Keratinocyte (primary cell): ENCODE measurements at places on chromosomes 7 and 10.

DNA sequence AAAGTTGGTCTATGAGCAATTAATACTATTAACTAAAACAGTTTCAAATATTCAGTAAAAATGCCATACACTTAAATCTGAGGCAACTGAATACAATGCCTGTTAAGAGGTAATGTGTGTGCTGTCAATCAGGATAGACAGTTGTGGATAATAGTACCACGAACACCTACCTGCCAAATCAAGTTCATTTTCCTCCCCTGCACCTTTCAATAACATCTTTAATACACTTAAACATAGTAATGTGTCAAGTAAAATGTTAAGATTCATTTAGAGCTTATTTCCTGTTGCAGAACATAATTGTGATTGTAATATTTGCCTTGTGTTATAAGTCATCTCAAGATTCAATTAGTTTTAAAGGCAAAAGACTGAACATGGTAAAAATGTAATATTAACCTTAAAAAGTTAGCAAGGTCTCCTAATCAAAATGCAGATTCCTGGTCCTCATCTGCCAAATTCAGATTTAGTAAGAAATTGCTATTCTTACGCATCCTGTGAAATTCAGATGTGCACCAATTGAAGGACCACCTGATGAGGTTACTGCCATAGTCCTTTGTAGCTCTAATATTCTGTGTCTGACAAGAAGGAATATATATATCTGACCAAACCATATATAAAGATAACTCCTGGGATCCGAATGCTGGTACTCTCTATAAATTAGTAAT lies 37.1 kb downstream of the COL1A2 start:
- DNase-seq = no peak

GRCh38 chr10:104256335-104256961 lies 1.8 kb downstream of the GSTO1 start:
- no peak for DNase-seq

- DNase-seq = no peak
These were observed 28.3 kb downstream of the POLL start for GRCh38 chr10:101559596-101560297.

- no peak for DNase-seq
These were observed 3.9 kb upstream of the IQUB start for GRCh38 chr7:123538189-123538714.

- no peak for DNase-seq
These were observed 30.2 kb downstream of the PTPRE start for GRCh38 chr10:127937069-127937468.

- no peak for DNase-seq
These were observed 4.0 kb downstream of the CREM start for GRCh38 chr10:35130663-35131062.

- no peak for DNase-seq
These were observed 19.8 kb upstream of the FAM133B start for GRCh38 chr7:92609921-92610518.

DNA sequence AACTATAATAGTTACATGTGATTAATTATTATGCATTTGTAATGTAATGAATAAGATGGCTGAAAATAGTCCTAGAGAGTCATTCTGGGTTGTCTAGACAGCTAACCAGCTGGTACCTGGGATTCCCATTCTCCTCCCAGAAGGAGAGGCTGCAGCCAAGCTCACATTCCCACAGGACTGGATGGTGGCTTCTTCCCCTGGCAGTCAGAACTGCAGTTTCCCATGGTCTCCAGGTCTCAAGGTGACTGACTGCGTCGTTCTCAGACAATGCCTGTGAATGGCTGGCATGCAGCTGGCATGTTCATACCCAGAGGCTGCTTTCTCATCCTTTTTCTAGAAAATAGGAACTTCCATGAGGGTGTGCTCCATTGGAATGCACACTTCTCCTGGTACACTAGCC lies 21.3 kb downstream of the TAS2R16 start:
- no peak for DNase-seq

- DNase-seq = no peak
These were observed 196.3 kb downstream of the EBF3 start for GRCh38 chr10:129767751-129768150.

- DNase-seq = no peak
These were observed 48.2 kb upstream of the TMEM72 start for GRCh38 chr10:44862924-44863323.

GRCh38 chr10:79285315-79286197 lies 61.7 kb upstream of the PPIF start:
- no peak for DNase-seq

GRCh38 chr7:98879198-98879978 lies 1.1 kb downstream of the TRRAP start:
- DNase-seq = peak; percentile 44

DNA sequence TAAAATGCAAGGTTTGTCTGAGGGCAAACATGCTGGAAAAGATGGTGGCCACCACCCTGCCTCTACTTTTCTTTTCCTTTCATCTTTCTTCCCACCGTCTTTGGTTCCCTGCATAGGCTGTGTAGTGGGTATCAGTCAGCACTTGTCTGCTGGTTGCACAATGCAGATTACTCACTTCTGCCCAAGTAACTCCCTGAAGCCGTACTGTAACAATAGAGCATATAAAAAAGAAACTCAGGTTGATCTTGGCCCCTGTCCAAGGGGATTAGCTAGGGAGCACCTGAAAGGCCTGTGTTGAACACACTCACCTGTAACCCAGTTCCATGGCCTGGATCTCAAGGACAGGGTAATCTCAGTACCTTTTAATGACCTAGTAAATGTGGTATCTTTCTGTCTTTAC lies 533.0 kb upstream of the GALNT17 start:
- peak; percentile 97 for DNase-seq

DNA sequence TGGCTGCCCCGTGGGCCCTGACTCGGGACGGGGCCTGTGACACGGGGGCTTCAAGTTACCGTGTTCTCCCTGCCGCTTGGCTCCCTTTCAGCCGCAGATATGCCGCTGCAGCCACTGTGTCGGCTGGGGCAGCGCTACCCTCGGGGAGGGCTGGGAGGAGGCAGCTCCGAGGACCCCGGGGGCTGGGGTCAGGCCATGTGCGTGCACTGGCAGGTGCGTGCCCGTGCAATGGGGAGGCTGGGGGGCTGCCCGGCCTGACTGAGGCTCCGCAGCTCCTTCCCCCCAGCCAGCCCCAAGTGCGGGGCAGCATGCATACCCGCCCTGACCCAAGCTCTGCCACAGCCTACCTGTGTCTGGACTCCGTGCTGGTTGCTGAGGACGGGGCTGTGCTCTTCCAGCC lies 29.2 kb downstream of the KNDC1 start:
- no peak for DNase-seq

DNA sequence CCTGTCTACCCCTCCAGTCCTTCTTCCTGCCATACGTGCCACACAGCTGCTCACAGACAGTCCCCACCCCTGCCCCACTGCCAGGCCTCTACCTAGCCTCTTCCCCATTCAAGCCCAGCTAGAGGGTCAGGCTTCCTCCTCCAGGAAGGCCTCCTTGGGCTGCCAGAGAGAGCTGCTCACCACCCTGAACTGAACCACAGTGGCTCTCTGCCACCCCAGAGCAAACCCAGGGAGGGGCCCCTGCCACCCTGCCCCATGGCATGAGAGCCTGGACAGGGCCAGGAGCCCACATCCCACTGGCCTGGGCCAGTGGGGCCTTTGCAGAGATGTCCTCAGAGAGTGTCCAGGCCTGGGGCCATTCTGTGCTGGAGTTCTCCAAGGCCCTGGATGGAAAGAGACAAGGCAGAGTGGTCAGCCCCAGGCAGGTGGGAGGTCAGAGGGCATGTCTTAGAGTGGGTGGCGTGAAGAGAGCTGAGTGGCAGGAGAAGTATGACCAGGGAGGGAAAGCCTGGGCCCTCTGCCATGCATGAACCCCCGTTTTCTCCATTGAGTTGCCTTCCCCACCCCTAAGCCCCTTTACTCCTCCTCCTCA lies 40.4 kb downstream of the TMEM270 start:
- DNase-seq = no peak

- no peak for DNase-seq
These were observed 25.3 kb downstream of the ADAM22 start for GRCh38 chr7:87959336-87959735.

DNA sequence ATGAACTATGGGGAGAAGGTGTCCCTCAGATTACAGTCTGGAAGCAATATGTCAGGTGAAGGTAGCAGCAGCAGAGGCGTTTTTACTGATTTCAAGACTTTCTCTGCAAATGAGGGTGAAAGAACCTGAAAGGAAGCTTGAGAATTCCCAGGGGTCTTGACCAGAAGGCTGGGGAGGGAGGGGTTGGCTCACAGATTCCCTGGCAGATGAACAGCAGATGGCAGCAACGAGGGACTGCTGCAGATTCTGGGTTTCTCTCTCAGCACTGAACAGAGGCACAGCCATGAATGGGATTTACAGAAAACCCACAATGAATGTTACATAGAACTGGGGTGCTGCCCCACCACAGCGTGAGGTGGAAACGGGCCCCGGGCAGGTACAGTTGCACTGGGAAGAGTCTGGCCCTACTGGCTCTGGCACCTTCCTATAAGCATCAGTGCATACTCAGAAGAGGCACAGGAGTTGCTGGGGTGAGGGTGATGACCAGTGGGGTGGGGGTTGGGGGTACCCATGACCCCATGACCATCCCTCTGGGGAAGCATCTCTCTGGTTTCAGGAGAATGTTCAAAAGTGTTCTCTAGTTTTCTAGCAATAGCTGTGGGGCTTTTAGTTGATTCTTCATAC lies 317.8 kb downstream of the SH2D4B start:
- DNase-seq = no peak

DNA sequence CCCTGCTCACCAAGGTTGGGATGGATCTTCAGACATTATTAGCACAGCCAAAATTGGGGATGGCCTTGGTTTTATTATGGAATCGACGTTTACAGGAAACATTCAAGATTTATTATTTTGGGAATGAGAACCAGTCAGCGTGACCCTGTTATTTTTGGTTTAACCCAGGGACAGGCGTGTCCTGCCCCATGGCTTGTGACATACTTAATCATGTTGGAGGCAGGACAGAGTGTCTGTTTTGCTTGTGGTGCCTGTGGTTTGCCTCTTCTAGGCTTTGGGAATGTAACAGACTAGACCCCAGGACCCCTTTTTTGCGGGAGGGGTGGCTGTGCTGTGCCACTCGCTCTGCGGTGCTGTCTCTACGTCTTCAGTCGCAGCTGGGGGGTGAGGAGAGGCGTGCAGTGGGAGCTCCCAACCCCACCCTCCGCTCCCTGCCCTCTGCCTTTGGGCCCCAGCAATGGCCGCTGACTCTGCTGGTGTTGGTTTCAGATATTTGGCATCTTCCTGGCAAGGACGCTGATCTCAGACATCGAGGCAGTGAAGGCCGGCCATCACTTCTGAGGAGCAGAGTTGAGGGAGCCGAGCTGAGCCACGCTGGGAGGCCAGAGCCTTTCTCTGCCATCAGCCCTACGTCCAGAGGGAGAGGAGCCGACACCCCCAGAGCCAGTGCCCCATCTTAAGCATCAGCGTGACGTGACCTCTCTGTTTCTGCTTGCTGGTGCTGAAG lies 20.1 kb upstream of the SH2D4B start:
- DNase-seq = no peak

GRCh38 chr10:108358912-108359311 lies 1194.4 kb upstream of the SORCS1 start:
- DNase-seq = no peak

DNA sequence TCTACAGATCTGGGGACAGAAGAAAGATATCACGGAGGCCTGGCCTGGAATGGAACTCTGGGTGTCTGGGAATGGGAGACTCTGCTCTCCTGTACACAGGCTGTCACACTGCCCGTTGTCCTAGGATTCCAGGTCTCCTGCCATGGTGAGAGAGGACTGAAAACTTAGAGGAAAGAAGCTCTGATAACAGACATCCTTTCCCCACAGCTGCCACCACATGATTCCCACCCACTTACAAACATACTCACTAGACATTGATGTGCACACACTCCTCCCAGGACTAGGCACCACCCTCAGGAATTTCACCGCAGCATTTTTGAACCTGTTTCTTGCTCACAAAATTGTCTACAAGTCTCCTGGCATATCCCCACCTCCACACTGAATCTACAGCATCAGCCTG lies 5.7 kb downstream of the ZNF92 start:
- no peak for DNase-seq

DNA sequence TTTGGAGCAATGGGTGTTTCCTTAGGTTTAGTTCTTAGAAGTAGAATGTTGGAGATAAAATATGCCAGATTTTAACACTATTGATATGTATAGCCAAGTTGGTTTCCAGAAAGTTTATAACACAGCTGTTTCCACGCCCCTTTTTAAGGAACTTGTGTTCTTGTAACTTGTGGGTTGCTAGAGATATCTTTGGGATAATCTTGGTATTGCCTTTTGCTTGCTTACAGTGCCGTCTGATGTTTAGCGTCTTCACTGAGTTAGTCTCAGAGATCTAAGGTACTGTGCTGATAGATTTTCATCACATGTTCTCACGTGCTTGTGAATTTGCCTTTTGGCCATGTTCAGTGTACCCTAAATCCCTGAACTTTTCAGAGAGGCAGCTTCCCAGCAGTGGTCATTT lies 12.4 kb downstream of the TMEM248 start:
- DNase-seq = no peak

- no peak for DNase-seq
These were observed 181.1 kb downstream of the TNS3 start for GRCh38 chr7:47400741-47401206.

GRCh38 chr10:91050371-91051034 lies 129.6 kb upstream of the ANKRD1 start:
- no peak for DNase-seq

DNA sequence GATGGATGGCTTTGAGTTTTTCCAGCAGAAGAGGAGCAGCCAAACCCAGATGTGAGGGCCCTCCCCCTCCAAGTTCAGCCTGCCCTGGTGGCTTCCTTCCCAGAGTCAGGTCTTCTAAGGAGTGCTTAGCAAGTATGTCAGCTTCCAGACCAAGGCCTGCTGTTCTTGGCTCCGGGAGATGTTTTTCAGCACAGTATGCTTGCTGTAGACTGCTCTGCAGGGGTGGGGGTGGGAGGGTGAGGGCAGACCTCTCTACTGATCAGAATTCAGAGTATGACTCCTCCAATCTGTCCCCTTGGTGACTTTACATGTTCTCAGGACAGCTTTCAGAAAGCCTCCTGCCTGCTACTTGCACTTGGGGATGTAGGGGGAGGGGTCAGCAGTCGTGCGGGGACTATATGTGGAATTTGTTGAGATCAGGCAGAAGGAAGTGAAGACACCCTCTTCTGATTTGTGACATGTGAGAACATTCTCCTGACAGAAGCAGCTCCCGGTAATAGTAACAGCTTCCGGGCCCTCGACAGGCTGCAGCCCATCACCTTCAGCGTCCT lies 516.4 kb upstream of the ZMIZ1 start:
- no peak for DNase-seq

- DNase-seq = no peak
These were observed 49.0 kb downstream of the NPVF start for GRCh38 chr7:25179325-25179724.

- DNase-seq = no peak
These were observed 27.6 kb downstream of the AMZ1 start for GRCh38 chr7:2715341-2716231.
